ENCODE measurements at places on chromosomes 7 and 10.
A peak's percentile ranks its signal among the peaks of the same experiment; 100 is the strongest.

GRCh38 chr7:51175316-51175991 is 141.2 kb downstream of the COBL start:
- no peak for DNase-seq

GRCh38 chr7:20744954-20745446 is 41.7 kb downstream of the SP8 start:
- no peak for DNase-seq

- DNase-seq, result peak; percentile 7
These were observed 3.2 kb downstream of the NYAP1 start for GRCh38 chr7:100486753-100487446.

DNA sequence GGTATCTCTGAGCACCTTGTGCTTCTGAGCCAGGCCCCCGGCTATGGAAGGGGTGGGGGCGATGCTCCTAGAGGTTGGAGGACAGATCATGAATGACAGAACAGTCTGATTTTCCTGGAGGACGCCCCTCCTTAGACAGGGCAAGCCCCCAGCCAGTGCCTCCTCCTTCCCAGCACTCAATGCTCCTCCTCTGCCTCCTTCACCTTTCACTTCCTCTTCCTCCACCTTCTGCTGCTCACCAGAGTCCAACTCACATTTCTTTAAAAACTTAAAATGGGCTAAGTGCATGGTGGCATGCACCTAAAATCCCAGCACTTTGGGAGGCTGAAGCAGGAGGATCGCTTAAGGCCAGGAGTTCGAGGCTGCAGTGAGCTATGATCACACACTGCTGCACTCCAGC is 71.1 kb upstream of the CUX1 start:
- DNase-seq, result peak; percentile 62

DNA sequence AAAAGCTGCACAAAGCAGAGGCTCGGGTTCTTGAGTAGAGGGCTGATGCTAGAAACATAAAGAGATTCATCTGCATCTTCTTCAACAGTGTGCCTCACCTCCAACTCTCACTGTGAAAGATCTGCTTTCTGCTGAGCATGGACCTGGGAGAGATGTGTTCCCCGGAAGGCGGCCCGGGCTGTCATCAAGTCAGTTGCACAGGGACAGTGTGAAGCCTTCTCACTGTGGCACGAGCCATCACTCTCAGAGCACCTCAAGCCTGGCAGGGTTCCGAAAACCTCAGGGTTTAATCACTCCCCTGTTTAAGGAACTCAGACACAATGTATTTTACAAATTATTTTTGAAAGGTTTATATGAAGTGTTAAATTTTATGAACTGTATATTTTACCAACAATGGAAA is 98.7 kb downstream of the RBM20 start:
- DNase-seq, result no peak

DNA sequence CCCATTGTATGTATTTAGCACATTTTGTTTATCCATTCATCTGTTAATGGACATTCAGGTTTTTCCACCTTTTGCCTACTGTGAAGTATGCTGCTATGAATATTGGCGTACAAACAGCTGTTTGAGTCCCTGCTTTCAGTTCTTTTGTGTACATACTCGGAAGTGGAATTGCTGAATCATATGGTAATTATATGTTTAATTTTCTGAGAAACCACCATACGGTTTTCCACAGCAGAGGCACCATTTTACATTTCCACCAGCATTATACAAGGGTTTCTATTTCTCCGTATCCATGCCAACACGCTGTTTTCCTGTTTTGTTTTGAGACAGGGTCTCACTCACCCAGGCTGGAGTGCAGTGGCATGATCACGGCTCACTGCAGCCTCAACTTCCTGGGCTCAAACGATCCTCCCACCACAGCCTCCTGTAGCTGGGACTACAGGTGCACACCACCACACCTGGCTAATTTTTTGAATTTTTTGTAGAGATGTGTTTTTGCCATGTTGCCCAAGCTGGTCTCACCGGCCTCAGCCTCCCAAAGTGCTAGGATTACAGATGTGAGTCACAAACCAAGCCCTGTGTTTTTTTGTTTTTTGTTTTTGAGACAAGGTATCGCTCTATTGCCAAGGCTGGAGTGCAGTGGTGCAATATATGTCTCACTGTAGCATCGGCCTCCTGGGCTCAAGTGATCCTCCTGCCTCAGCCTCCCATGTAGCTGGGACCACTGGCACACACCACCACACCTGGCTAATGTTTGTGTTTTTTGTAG is 22.1 kb upstream of the FBXW4 start:
- DNase-seq, result no peak

DNA sequence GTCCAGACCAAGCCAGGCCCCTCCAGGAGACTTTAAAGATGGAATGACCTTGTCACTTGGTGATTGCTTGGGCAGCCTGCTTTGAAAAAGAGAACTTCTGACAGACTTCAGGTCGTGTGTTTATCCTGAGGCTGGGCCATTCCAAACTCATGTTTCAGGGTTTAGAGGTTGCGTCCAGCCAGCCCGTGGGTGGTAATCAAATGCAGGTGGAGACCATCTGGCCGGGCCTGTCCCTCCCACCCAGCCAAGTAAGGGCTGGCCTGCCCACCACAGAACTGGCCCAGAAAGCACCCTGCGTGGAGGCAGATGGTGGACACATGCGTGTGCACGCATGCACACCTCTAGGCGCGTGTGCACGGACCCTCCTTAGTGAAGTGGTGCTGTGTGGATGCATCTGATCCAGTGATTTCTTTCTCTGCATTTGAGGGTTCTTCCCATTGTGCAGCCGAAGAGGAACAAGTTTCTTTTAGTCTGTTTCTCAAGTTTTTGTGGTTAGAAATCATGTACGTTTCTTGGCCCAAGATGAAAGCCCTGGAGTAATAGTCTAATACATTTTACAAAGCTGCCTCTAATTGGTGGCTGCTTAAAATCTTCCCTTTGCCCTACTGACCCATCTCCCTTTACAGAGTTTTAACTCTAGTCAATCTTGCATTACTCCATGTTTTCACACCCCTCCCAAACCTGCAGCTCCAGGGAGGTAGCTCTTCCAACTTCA is 43.0 kb downstream of the SUFU start:
- DNase-seq, result no peak

DNA sequence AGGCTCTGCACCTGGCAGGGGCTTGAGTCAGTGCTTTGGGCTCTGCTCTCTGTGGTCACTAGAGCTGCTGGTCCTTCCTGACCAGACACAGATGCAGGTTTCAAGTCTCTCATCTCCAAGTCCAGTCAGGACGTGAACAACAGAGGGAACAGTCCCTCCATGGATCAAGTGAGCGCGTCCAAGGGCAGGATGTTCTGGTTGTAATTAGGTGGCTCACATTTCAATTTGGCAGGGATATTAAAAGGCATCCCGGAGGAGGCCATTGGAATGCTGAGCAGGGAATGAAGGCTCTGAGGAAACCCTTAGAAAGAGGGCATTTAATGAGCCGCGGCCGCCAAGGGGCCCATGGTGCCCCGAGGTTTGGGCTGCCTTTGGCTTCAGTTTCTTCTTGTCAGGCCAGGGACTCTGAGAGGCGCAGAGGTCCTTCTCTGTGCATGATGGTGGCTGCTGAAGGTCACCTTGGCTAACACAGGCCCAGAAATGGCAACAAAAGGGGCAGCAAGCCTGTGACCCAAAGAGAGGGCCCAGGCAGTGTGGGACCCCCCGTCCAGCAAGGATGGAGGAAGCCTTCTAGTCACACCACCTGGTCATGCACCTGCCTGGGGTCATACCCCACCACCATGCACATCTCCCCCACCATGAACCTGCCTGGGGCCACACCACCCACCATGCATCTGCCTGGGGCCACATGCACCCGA is 30.7 kb upstream of the INPP5A start:
- no peak for DNase-seq

- DNase-seq, result no peak
These were observed 116.7 kb downstream of the SMURF1 start for GRCh38 chr7:99027241-99027640.

DNA sequence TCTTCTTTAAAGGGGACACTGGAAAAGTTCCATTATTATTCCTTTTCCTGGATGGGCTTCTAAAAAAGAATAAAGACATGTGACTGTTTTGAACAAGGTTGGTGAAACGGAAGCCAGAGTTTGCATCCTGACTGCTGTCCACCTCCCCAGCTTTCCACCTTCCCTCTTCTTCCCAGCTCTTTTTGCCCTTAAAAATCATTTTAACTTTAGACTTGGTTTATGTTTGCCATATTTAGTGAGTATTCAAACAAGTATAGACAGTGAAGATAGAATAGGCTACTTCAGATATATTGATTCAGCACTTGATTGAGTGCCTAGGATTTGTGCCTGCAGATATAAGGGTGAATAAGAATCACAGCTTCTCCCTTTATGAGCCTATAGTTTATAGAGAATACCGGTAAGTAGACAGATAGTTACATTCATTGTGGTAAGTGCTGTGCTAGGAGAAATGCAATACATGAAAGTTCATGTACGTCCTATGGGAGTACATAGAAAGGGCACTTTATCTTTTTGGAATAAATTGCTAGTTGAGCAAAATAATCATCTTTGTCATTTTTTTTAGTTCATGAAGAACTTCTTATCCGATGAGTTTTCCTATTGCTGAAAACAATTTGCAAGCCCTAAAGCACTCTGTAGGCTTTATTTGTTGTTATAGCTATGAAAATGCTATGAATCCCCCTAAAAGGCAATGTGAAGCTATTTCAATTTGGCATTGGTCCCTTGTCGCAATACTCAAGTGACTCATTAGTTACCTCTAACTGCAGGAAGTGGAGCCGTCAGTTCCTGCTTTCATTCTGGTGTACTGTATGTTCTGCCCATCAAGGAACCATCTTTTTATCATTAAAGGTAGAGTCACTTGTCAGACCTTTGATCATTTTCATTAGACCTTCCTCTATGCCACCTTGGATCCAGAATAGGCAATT is 57.2 kb upstream of the STRIP2 start:
- peak; percentile 25 for DNase-seq

- no peak for DNase-seq
These were observed 57.0 kb upstream of the NMT2 start for GRCh38 chr10:15225511-15225910.

GRCh38 chr10:120005207-120006201 is 113.0 kb downstream of the SEC23IP start:
- no peak for DNase-seq

- no peak for DNase-seq
These were observed 361.1 kb upstream of the IGFBP3 start for GRCh38 chr7:46282155-46282554.

- no peak for DNase-seq
These were observed 1.8 kb downstream of the TSC22D4 start for GRCh38 chr7:100476903-100477870.

DNA sequence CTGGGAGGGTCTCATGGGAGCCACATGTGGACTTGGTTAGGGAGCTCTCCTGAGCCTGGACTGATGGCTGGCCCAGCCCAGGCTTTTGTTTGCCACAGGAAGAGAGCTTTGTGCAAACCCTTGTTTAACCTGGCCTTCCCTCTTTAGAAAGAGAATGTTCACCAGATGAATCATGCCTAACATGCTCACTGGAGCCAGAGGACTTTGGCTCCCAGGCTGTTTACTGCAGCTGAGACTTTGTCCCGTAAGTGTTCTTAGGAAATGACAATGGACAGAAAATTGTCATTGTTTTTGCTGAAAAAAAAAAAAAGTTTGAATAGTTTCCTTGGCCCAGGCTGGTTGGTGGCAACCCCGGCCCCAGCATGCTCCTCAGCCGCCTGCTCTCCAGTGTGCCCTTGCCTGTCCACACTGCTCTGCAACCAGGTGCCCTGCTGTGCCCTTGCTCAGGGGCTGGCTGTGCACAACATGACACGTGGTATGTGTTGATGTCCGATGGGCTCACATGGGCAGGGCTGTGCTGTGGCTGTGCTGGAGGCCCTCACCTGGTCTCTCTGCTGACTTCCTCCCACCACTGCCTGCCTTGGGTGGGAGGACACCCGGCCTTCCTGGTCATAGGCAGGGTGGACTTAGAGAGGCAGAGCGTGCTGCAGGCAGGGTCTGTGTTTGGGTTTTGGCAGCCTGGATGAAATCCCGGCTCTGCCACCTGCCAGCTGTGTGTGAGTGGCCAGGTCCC is 215.3 kb upstream of the ZNF32 start:
- no peak for DNase-seq

GRCh38 chr7:27925573-27926201 is 185.7 kb downstream of the TAX1BP1 start:
- DNase-seq, result peak; percentile 36

GRCh38 chr7:40899151-40899550 is 764.3 kb downstream of the SUGCT start:
- DNase-seq, result no peak

DNA sequence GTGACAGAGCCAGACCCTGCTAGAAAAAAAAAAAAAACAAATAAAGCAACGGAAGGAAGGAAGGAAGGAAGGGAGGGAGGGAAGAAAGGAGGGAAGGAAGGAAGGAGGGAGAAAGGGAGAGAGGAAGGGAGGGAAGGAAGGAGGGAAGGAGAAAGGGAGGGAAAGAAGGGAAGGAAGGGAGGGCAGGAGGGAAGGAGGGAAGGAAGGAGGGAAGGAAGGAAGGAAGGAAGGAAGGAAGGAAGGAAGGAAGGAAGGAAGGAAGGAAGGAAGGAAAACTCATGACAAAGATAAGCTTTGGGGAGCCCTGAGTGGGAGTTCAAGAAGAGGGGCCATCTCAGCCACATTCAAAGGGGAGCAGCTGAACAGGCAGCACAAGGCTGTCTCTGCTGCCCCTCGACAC is 124.7 kb upstream of the MGMT start:
- DNase-seq, result no peak

DNA sequence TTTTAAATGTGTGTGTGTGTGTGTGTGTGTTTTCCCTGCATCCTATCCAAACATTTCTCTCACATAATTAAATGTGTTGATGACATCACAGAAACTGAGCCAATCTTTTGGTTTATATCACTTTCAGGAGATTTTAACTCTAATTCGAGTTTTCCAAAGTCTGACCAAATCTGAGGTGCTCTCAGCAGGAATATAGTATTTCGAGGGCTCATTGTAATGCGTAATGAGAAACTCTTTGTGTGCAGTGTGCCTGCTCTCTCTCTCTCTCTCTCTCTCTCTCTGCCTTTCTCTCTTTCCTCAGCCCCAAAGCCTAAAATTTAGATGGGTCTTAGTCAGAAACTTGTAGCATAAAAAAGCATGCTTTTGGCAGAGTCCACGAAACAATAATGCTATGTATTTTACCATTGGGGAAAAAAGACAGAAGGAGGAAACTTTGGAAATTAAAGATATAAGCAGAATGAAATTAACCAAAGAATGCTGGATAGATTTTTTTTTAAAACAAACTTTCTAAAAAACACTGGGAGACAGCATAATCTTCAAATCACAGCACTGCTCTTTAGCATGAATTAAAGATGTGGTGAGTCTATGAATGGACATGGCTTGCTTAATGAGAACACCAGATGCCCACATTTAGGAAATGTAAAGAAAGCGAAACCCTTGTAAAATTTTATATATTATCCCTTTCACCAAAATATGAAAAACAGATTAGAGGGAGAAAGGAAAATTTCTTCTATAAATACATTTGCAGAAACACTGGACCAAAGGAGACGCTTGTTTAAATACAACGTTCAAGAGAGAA is 206.8 kb upstream of the HABP2 start:
- DNase-seq, result no peak

GRCh38 chr7:157018997-157019608 is 8.6 kb upstream of the MNX1 start:
- peak; percentile 52 for DNase-seq

GRCh38 chr7:15358112-15358511 is 203.7 kb downstream of the AGMO start:
- no peak for DNase-seq

GRCh38 chr10:42594246-42594650 is 44.1 kb downstream of the ZNF33B start:
- no peak for DNase-seq
